ENCODE measurements at places on chromosomes 11 and 22.

DNA sequence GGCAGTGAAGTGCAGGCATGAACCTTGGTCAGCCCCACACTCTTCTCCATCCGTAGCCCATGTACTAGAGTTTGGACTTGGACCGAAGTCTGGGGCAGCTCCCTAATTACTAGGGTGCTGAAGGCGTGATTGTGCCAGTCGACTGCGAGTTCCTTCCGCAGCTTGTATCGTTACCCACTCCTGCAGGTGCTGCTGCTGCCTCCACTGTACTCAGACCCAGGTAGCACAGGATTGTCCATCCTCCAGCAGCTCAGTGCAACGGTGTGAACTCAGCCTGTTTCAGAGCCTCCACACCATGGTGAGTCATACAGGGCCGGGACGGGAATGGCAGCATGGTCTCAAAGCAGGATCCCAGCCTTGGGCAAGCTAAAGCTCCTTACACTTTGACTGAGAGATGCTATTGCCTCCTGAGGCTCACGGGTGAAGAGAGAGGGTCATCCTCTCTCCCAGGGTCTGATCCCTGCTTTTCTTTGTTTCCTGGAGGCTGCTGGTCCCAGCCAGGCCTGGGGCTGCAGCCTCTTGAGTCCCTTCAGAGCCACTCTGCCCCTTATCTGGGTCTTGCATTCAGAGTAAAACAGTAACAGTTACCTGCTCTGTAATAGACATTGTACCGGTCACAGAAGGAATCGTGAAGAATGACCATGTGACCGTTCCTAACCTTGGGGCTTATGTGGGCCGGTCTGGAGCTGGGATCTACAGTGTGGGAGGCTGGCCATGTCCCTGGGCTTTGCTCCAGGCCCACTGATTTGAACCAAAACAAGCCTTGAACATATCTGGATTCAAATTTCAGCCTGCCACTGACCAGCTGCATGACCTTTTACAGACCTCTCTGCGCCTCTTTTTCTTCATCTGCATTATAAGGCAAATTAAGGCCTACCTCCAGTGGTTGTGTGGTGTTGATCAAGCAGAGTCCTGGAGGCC is 1.7 kb downstream of the TKFC start:
- DNase-seq, result no peak

DNA sequence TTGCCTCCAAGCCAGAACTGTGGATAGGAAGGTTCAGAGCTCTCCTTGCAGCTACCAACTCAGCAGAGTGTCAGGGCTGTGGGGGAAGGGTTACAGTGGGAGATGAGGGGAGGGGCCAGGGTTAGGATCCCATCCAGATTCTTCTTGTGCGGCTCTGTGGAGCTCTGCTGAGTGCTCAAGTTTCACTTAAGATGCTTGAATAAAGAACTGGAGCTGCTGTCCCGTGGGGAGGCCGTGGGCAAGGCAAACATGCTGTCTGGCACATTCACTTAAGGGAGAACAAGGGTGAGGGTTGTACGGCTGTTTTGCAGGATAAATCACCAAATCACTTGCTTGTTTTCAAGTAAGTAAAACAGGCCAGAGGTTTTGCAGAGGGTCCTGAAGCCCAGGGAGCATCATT is 197.1 kb downstream of the FAM76B start:
- DNase-seq, result no peak

DNA sequence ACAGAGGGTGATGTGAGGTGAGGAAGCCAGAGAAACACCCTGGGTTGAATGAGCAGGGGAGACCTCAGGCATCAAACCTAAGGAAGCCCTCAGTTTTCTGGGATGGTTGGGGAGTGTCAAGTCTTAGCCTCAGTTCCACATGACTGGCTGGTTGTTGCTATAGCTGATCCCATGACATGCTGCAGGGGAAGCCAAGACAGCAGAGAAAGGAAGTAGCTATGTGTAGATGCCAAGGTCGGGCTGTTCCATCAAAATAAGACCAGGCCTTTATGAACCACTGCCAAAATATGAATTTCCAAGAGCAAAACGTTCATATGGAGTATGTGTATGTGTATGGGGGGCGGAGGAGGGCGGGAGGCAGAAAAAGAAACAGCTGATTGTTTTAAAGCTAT is 11.6 kb downstream of the CD59 start:
- no peak for DNase-seq

- DNase-seq, result no peak
Observed at GRCh38 chr11:2991452-2992233, 486 bp downstream of the NAP1L4 start.

All from GM04503 (cell line).